Activated CD8-positive, alpha-beta memory T cell treated with anti-CD3 and anti-CD28 coated beads for 1 hour (primary cell): ENCODE measurements at places on chromosomes 2 and 18.

- no peak for DNase-seq
Observed at GRCh38 chr2:190835303-190835930, 45.2 kb upstream of the GLS start.

DNA sequence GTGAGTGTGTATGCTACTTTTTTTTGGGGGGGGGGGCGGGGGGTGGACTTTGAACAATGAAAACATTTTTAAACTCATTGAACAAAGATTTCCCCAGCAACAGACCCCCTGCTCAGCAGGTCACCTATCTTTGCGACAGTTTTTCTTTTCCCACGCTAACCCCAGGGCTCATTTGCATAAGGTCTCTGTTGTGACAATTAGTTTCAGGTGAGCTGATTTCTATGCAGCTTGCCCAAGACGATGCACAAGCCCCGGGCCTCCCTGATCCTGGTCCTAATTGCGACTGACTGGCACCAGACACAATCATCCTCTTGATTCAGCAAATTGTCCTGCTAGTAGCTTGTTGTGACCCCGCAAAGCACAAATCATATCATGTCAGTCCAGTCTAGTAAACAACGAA, 40.3 kb downstream of the ZEB2 start:
- DNase-seq = no peak

GRCh38 chr2:233938676-233939370, 21.6 kb downstream of the TRPM8 start:
- DNase-seq = no peak

- no peak for DNase-seq
Observed at GRCh38 chr18:73577365-73577764, 570.3 kb downstream of the FBXO15 start.

- no peak for DNase-seq
Observed at GRCh38 chr2:127719301-127720218, 18.3 kb downstream of the SFT2D3 start.

DNA sequence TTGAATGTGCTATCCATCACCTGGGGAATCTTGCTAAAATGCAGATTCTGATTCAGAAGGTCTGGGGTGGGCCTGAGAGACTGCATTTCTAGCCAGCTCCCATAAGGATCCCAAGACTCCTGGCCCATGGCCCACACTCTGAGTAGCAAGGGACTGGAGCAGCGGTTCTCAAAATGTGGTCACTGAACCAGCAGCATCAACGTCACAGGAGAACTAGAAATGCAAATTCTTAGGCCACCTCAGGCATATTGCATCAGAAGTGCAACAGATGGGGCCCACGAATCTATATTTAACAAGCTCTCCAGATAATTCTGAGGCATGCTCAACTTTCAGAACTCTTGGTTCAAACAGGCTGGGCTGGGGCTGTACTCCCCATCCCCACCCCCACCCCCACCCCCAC, 74.6 kb downstream of the DHRS9 start:
- DNase-seq = no peak

- no peak for DNase-seq
Observed at GRCh38 chr2:239747274-239747673, 277.9 kb downstream of the NDUFA10 start.

DNA sequence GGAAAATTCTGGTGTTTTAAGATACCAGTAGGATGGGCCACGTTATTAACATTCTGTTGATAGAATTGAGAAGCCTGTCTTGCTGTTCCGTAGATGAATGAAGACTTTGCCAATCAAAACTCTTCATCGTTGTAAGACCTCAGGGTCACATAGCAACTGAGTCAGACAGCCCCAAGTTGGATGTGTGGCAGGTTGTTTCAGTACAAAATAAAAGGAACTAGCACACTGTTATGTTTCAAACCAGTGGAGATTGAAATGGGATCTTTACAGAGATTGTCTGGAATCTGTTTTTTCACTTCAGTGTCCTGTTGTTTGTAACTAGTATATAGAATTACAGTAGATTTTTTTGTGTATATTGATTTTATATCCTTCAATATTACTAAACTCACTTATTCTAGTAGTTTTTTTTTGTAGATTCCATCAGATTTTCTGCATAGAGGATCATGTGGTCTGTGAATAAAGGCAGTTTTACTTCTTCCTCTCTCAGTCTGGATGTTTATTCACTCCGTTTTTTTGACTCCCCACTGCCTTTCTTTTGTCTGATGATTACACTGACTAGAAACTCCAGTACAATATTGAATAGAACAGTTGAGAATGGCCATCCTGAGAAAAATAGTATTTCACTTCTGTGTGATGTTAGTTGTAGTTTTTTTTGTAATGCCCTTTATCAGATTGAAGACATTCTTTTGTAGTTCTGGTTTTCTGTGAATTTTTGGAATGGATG, 22.7 kb downstream of the EPC2 start:
- no peak for DNase-seq

DNA sequence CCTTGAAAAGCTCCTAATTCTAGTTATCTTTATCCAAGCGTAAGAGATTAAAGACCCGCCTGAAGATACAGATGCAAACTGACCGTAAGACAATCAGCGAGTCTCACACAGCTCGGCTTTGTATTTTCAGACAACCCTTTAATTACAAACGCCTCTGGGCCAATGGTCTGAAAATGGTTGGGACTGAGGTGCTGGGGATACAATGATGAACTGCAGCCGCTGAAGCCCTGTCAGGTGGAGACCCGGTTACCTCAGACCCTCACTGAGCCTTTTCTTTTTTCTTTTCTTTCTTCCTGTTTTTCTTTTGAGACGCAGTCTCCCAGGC, 715 bp upstream of the CFAP36 start:
- no peak for DNase-seq

- no peak for DNase-seq
Observed at GRCh38 chr2:99240431-99240830, 15.0 kb downstream of the LYG2 start.

- no peak for DNase-seq
Observed at GRCh38 chr2:207097278-207097677, 68.5 kb downstream of the KLF7 start.

GRCh38 chr18:62812876-62813275, 97.5 kb downstream of the PHLPP1 start:
- no peak for DNase-seq

DNA sequence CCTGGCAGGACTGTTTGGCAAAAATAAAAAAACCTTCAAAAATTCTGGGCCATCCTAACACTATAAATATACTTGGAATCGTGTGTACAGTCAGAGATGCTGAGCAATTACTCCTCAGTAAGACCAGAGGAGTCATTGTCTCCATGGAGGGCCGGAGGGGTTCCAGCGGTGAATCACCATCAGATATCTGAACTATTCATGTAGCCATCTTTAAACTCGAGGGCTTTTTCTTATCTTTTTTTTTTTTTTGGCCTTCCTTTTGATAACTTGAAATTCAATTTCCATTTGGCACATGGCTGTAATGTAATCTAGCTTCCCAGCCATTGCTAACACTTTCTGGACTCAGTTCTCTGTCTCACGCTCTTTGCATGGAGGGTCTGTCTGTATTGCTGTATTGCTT, 7.4 kb upstream of the FHL2 start:
- DNase-seq = no peak

GRCh38 chr2:191020221-191020741, 6.3 kb upstream of the STAT1 start:
- DNase-seq = peak; percentile 71

DNA sequence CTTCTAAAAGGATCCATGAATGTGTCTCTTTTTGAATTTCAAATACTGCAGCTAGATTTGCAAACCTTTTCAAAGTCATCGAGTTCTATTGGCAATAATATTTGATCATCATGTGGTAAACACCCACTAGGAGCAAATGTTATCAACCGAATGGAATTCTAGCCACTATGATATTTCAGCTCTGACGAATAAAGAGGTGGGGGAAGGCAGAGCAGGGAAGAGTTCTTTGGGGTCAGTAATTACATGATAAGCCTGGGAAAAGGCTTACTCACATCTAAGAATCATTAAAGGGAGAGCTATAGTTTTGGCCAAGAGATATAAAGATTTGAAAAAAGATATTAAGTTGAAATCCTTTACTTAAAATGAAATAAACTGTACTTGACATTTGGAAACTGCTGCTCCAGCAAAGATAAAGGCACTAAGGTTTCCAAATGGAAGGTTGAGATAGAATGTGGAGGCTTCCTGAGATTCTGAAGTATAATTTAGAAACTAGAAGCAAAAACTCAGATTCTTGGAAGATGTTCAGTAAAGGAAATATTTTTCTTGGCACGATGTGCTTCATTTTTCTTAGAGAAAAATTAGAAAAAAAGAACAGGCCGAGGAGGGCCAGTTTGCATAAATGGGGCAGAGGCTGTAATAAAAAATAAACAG, 104.7 kb upstream of the ARHGAP28 start:
- no peak for DNase-seq

DNA sequence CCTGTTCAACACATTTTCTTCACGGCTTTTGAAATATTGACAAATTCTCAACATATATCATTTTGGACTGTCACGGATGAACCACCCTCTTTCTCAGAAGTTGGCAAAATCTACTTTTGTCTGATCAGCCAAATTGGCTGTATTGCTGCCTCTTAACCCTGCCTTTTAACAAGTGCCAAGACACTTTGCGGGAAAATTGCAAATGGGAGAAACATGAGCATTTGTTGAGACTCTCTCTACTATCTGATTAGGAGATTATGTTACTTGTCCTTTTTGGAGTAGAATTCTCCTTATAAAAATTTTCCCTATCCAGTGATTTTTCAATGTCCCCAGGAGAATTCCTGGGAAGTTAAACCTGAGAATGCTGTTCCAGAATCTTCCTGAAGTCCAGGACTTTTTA, 256.2 kb upstream of the ZSWIM2 start:
- no peak for DNase-seq

- DNase-seq = no peak
Observed at GRCh38 chr2:189698020-189698887, 23.8 kb downstream of the ANKAR start.

DNA sequence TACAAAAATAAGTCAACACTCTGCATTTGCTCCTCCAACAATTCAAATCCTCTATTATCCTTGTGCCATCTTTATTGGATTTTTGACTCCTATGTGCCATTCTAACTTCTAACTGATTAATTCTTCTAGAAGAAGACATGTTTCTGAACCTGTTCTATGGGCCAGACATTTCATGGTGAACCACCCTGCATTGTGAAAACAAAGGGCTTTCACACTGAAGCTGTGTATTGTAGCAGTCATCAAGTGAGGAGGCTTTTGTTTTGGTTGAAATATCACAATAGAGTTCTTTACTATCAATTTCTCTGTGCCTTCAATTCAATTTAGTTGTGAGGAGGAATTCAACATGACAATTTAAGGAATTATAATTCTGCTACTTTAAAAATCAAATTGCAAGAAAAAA, 357.9 kb downstream of the PLCL1 start:
- DNase-seq = no peak

DNA sequence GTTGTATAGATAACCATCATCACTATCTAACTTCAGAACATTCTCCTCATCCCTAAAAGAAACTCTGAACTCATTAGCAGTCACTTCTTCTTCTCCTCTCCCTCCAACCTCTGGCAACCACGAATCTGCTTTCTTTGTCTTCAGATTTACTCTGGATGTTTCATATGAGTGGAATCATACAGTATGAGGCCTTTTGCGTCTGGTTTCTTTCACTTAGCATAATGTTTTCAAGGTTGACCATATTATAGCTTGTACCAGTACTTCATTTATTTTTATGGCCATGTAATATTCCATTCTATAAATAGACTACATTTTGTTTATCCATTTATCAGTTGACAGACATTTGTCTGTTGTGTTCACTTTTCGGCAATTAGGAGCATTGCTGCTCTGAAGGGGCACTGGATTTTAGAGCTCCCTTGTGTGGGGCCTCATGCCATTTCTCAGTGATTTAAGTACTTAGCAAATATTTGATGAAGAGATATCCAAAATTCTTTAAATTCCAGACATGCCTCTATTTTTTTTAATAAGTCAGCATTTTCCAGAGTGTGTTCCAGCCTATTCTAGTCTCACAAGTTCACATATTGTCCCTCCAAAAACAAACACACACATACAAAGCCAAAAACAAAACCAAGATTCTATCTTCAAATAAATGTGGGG, 22.5 kb upstream of the MAP3K20 start:
- no peak for DNase-seq

DNA sequence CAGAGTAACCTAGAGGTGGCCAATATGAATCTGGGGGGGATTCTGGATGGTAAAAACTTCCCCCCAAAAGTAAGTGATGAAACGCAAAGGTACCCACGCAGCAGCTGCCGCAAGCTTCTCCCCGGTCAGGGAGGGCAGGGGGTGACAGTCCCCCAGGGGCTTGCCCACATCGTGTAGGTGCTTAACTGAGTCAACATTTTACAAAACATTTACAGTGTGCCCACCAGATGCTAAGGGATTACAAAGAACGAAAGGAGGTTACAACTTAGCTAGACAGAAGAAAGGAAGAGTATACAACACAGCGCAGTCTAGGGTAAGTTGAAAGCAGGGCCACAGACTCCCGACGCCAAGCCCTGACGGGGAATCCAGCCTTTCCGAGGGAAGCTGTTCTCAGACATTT, 45.6 kb downstream of the LPIN2 start:
- DNase-seq = no peak

DNA sequence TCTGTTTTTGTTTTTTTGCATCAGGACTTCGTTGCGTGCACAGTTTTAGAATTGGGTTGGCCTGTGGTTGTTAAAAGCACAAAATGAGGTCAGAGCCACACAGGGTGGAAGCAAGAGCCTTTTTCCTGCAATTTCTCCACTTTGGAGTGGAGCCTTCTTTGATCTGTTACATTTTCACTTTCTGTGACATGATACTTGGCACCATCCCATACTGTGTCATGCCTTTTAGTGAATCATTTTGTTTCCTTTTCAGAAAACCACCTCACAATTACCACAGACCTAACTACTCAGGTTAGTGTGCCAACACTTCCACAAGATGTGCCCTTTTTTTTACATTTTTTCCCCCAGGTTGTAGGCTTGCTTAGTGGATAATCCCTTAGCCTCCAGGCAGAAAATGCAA, 32.5 kb downstream of the MERTK start:
- no peak for DNase-seq

- DNase-seq = no peak
Observed at GRCh38 chr2:47058003-47058931, 96.8 kb downstream of the STPG4 start.

- no peak for DNase-seq
Observed at GRCh38 chr2:86510436-86510933, 52.8 kb downstream of the CHMP3 start.

GRCh38 chr2:100818606-100819369, 1.2 kb upstream of the NPAS2 start:
- DNase-seq = no peak

- peak; percentile 61 for DNase-seq
Observed at GRCh38 chr18:69935319-69936190, 12.1 kb downstream of the CD226 start.
